ENCODE measurements at places on chromosomes 6 and 20.

GRCh38 chr20:50092436-50092835 is 20.5 kb downstream of the UBE2V1 start:
- DNase-seq, result no peak

- DNase-seq, result no peak
These were observed 497.1 kb downstream of the CD83 start for GRCh38 chr6:14614631-14615030.

GRCh38 chr6:93786474-93787330 is 367.3 kb upstream of the EPHA7 start:
- DNase-seq, result no peak

- DNase-seq, result no peak
These were observed 211.9 kb downstream of the ZNF217 start for GRCh38 chr20:53381568-53382262.

- DNase-seq, result no peak
These were observed 831.8 kb downstream of the MAFB start for GRCh38 chr20:39857187-39857586.

- DNase-seq, result no peak
These were observed 12.4 kb upstream of the F13A1 start for GRCh38 chr6:6332811-6333244.

- no peak for DNase-seq
These were observed 34.2 kb upstream of the KAT14 start for GRCh38 chr20:18103497-18103896.

GRCh38 chr6:45688180-45688579 is 310.4 kb upstream of the SUPT3H start:
- no peak for DNase-seq

DNA sequence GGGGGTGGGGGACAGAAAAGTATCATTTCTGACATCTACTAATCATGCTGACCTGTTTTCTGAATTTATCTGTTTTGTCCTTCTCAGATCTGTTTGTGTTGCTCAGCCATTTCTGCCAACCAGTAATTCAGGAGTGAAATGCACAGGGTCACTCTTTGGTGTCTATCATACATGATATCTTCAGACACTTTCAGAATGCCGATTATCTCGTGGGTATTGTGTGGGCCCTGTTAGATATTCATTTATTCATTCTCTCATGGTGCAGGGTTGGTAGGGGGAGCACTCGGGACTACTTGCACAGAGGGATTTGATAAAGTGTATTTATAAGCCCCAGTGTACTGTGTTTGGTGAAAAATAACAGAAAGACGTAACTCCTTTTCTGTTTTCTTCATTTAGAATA is 101.2 kb upstream of the CITED2 start:
- no peak for DNase-seq

DNA sequence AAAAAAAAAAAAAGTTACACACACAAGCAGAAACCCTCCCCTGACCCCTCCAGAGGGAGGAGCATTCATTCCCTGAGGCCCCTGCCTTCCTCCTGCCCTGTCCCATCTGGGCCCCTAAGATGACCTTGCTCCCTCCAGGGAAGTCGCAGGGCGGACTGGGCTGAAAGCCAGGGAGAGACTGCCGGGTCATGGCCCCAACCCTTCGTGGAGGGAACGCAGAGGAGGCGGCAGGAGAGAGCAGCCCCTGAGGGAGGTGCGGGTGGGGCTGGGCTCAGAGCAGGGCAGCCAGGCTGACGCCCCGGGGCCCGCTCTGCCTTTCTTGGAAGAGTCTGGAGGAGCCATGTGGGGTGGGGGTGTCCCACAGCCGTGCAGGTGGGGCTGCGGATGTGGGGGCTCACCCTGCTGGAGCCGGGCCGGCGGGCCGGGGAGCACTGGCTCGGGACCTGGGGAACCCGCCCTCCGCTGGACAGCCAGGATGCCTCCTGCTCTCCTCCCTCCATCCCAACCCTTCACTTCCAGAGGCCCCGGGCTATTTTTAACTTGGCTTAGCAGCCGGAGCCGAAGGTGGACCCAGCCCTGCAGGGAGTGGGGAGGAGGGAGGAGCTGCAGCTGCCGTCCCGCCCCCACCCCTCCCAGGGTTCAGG is 15.0 kb upstream of the ABHD16B start:
- DNase-seq, result no peak

- DNase-seq, result no peak
These were observed 114.4 kb downstream of the ADGRG6 start for GRCh38 chr6:142416179-142416578.

- no peak for DNase-seq
These were observed 39.9 kb upstream of the TGM6 start for GRCh38 chr20:2340823-2341222.

DNA sequence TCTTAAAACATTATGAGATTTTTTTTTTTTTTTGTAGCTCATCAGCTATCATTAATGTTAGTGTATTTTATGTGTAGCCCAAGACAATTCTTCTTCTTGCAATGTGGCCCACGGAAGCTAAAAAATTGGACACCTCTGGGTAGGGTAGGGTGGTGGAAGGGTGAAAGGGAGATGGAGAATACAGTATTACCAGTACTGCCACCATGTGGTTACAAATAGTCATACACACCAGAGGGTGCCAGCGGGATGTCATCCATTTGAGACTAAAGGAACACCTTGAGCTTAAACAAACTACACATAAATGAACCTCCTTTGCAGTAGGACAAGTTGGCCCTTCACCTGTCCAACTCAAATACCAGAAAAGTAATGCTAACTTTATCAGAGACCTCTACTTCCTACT is 601.9 kb downstream of the HTR1B start:
- DNase-seq, result no peak

DNA sequence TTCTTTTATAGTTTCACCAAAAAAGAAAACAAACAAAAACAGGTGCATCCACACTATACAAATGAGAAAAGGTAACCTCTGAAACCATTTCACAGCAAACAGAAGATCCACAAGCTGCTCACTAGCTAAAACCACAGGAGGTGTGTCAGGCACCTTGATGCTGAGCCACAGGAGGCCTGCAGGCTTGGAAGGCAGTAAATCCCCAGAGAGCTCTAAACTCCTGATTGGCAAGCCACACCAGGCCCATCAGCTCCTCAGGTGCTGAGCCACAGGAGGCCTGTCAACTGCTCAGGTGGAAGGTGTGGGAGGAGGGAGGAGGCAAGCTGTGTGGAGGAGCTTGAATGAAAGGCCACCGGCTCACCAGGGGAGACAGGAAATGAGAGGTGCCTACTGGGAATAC is 273.0 kb downstream of the PKHD1 start:
- no peak for DNase-seq

DNA sequence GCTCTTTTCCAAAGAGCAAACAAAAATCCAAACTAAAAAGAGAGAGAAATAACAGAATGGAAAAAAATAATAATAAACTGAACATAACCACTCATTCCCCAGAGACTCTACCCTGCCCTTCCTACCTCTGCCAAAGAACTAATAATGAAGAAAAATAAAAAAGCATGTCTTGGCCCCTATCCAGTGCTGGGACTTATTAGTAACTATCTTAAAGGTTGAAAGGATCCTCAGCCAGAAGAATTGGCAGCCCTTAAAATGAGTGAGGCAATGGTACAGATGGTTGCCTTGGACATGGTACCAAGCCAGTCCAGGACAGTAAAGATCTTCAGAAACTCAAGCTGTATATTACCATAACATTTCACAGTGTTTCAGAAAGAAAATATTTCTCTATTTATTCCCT is 279.3 kb downstream of the HACE1 start:
- DNase-seq, result no peak

DNA sequence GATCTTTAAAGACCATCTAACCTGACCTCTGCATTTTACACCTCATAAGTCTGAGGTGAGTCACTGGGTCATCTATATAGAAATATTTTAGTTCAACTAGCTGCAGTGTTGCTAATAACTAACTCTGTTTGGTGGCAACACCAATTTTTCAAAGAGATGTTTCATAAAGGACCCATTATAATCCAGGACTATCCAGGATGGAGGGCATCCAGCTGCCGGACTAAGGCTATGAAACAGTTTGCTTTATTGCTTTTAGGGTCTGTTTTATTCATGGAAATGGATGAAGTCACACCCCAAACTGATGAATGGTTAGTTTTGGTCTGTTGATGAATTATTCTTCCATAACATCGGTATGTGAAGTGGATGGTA is 204.2 kb upstream of the GMDS start:
- DNase-seq, result no peak

- DNase-seq, result no peak
These were observed 19.5 kb downstream of the LRRN4 start for GRCh38 chr20:6034134-6034969.

- no peak for DNase-seq
These were observed 408.6 kb downstream of the RNF144B start for GRCh38 chr6:18795726-18796125.

- DNase-seq, result no peak
These were observed 44.6 kb upstream of the SH3BGRL2 start for GRCh38 chr6:79586548-79586947.

DNA sequence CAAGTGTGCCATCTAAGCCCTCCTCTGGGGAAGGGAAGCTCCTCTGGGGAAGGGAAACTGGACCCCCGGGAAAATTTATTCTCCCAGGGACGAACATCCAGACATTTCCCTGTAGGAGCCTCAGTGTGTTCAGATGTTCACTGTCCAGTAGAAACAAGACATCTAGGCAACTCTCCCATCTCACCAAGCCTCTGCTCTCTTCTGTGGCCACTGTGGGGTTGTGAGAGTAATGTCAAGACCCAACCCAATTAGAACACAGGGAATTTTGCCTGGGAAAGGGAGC is 3.6 kb upstream of the PTGIS start:
- no peak for DNase-seq

DNA sequence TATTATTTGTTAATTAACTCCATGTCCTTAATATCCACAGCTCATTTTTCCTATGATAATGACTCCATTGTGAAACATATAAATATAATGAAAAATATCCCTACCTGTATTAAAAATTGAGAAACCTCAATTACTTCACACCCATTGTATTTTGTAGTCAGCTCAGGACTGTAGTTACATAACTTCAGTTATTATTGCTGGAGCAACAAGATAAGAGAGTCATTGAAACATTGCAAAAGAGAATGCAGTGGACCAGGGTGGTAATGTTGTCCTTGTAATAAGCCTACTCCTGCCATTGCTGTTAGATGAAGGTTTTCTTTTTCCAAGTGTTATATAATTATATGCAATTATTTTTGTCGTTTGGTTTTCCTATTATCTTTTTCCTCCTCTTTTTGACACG is 184.4 kb downstream of the PRL start:
- no peak for DNase-seq

DNA sequence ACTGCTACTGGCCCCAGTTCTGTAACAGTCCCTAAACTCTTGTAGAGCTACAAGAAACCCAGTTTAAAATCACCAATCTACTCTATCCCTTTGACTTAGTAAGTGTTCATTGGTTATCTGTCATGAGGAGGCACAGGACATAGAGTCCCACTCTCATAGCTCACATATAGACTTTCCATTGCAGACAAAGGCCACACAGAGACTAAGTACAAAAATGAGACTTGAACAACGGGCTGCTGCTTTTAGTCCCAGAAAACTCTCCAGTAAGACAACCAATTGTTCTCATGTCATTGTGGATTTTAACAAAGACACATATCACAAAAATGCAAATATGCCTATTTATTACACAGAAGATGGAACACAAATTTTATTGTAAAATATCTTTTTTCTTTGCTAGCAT is 197.4 kb downstream of the PTPRK start:
- DNase-seq, result no peak

GRCh38 chr6:18976091-18976490 is 588.9 kb downstream of the RNF144B start:
- no peak for DNase-seq

- DNase-seq, result no peak
These were observed 506.6 kb downstream of the FRK start for GRCh38 chr6:115554060-115554459.

- DNase-seq, result no peak
These were observed 8.2 kb upstream of the SNX9 start for GRCh38 chr6:157814883-157815282.

- DNase-seq, result no peak
These were observed 397.4 kb downstream of the C6orf118 start for GRCh38 chr6:164911873-164912580.

DNA sequence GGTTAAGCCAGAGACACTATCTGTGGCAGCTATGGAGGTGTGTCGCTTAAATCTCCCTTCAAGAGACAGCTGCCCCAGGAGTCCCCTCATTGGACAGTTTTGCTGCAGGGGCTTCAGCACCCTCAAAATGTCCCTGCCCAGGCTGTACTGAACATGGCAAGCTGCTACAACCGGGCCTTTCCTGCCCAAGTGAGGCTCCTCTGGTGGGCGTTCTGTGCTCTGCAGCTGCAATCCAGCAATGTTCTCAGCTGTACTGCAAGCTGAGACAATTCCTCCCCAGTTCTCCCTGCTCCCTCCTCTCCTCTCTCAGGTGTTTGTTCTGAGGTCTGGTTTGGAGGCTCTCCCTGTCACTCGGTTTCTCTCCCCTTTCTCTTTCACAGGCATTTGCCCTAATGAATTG is 190.8 kb upstream of the LAMP5 start:
- no peak for DNase-seq

DNA sequence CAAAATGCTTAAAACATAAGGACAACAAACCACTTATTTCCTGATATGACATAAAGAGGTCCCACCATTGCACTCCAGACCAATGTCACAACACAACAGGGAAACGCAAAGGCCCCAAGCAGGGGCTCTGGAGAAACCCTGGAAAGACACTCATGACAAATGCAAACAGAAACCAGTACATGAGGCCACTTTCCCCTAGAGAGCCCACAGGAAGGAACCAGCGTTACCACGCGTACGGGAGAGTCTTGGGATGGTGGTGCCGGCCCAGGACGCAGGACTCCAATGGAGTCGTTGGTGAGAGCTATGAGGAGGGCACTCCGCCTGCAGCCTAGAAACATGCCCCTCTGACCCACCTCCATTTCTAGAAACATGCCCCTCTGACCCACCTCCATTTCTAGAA is 20.2 kb downstream of the GMEB2 start:
- no peak for DNase-seq

GRCh38 chr6:11016452-11016851 is 27.7 kb downstream of the ELOVL2 start:
- DNase-seq, result no peak

GRCh38 chr6:43614396-43614730 is 14.7 kb downstream of the GTPBP2 start:
- DNase-seq, result no peak

DNA sequence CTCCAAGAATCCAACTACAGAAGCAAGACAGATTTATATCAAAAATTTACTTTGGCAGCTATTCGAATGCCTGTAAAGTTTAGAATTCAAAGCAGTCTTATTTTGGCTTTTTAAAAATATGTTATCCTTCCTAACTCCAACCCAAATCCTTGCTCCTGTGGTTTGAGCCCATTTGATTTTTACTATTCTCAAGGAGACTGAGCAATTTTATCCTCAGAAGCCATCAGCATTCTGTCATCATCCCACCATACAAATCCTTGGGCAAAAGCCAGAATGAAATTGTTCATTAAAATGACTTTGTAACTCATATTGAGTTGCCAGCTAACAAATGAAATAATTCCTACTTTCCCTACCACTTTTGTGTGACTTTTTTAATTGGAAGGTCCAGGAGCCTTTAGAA is 392.8 kb downstream of the ADGRB3 start:
- DNase-seq, result no peak

DNA sequence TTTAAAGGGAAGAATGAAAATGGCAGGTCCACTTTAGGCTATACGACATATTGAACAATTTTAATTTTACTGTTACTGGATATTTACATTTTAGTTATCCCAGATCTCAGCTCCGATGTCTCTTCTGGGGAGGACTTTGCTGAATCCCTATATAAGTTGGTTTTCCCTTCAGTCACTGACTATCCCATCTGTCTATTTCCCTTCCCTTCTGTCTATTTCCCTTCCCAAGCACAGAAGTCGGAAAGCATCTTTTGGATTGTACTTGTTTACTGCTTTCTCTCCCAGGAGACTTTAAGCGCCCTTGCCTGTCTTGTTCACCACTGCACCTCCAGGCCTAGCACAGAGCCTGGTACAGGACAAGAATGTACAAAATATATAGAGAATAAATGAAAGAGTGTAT is 165.8 kb upstream of the SALL4 start:
- no peak for DNase-seq
